ENCODE measurements at places on chromosomes 13 and 19. TPM values are rescaled to one million over a fixed set of nuclear protein-coding genes. Genes with fewer than 3 reads are reported as not detected.

DNA sequence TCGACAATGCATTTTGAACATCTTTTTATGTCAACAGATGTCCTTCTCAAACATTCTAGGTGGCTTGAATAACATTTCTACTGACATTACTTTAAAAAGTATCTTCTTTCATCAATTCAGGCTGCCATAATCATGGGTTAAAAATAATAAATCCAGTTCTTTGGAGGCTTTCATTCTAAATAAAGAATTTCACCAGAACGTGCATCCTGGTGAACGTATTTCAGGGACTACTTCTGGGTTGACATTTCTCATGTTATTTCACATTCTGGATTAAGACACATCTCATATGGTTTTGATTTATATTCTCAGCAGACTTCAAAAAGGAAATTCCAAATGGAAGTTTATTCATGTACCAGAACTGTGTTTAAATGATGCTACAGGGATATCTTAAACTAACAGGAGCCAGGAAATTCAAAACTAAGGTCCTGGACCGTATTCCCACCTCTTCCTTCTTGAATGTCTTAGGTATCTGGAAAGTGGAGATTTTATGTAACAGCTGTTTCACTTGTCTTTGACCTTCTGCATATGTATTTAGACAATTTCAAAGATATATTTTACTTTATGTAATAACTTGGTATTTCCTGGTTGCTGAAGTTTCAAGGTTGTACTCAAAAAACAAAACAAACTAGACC is 107.2 kb downstream of the STARD13 start:
- DNase-seq = no peak
- H3K27me3 ChIP-seq = no peaks in the 10 kb centered on the region
- H3K27ac ChIP-seq = peak overlapping the region; percentile 39
- peaks cover 86% of the 10 kb centered on the region for H3K4me1 ChIP-seq

DNA sequence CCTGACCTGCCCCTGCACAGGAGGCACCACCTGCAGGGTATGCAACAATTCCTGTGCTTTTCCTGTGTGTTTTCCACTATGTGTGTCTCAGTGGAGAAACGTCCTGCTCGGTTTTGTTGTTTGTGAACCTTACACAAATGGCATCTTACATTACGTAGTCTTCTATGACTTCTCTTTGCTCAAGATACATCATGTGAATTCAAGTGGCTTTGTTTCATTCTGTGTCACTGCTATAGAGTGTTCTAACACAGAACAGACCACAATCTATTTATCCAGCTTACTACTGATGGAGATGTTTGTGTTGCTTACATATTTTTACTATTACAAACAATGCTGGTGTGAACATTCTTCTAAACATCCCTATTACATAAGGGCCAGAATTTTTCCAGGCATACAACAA is 97.7 kb downstream of the ANKRD10 start:
- DNase-seq = no peak
- no peaks in the 10 kb centered on the region for H3K36me3 ChIP-seq
- peaks cover 14% of the 10 kb centered on the region for H3K4me1 ChIP-seq
- H3K4me3 ChIP-seq = no peak overlapping the region
- no peak overlapping the region for H3K27ac ChIP-seq

DNA sequence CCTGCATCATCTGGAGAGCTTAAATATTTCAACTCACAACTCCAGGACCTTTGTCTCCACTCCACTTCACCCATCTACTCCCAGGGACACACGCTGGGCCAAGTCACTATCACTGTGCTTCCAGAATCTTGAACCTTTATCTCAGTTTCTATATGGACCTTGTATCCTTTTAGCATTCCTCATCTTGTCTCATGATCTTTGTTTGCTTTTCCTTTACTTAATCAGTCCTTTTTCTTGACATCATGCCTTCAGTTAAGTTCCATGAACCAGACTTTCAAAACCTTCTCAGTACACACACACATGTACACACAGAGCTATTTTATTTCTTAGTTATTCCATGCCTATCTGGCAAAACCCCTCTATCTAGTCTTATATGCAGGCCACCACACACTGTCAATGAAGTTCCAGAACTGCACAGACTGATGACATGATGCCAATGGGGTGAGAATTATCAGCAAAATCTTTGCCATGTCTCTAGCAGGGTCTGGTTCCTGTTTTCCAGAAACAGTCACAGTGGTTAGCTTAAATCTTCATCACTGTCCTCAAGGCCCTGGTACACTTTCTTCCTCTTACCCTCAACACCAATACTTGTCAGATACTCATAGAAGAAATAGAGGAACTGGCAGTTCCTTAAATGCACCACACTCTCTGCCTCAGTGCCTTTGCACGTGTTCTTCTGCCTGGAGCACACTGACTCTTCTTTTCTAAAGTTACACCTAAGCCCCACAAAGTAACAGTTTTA is 77.6 kb upstream of the STARD13 start:
- no peaks in the 10 kb centered on the region for H3K27me3 ChIP-seq
- H3K36me3 ChIP-seq = no peaks in the 10 kb centered on the region
- no peak overlapping the region for H3K4me3 ChIP-seq
- H3K27ac ChIP-seq = peak overlapping the region; percentile 0
- DNase-seq = no peak

The IGSF23 gene
- total RNA-seq = not detected

The ZNF575 gene
- total RNA-seq = 0.66 TPM

The SKA3 gene
- 0.66 TPM for total RNA-seq

The CLEC17A gene
- total RNA-seq = not detected

The YJEFN3 gene
- total RNA-seq = 2.9 TPM
